ENCODE measurements at places on chromosomes 7 and 10.

- no peak for DNase-seq
These were observed 10.8 kb upstream of the JCAD start for GRCh38 chr10:30070001-30070685.

- DNase-seq, result no peak
These were observed 27.6 kb downstream of the SLC35G1 start for GRCh38 chr10:93921338-93921737.

- DNase-seq, result no peak
These were observed 8.2 kb upstream of the ACTA2 start for GRCh38 chr10:88960802-88961201.

- DNase-seq, result peak; percentile 21
These were observed 40.3 kb upstream of the ANK3 start for GRCh38 chr10:60430017-60430416.

DNA sequence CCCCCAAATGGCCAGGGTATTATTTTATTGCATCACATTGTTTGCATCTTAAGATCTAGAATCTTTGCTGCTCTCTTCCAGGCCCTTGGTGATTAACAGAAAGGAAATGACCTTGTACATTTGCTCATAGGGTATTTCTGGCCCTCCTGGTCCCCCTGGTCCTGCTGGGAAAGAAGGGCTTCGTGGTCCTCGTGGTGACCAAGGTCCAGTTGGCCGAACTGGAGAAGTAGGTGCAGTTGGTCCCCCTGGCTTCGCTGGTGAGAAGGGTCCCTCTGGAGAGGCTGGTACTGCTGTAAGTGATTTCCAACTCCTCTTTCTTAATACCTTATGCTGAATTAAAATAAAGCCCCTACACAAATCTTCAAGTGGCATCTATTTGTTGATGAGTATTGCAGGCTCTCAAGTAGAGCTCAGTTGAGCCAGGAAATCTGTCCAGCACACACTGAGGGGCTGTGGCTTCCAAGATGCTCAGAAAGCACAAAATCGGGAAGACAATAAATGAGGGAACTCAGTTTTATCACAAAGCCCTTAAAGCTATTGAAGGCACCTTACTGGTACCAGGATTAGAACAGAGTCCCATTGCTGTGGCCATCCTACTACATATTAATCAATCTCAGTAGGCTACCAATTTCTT, 28.2 kb downstream of the COL1A2 start:
- no peak for DNase-seq

DNA sequence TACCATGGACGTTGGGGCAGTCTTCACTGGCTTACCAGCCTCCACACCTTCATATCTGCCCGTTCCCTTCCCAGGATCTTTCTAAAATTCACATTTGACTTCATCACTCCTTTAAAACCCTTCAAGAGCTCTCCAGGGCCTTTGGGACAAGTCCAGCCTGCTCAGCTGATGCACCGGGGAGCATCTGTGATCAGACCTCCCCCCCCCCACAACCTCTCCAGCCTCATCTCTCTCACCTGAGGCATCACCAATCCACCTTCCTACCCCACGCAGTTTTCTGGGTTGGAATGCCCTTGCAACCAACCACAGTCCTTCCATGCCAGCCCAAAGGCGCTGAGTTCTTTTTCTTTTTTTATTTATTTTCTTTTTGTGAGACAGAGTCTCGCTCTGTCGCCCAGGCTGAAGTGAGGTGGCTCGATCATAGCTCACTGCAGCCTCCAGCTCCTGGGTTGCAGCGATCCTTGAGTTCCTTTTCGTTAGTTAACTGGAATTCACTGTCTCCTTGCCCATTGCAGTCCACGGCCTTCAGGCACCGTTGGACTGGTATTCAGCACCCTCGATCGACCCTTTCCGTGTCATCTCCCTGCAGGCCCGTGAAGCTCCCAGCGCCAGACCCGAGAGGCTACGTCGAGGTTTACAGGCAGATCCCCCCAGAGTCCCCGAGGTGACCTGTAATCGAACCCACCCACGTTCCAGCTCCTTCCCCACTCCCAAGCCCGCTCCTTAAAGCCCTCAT, 654 bp downstream of the ALKBH4 start:
- DNase-seq, result no peak

- no peak for DNase-seq
These were observed 49.0 kb downstream of the CCDC71L start for GRCh38 chr7:106611911-106612310.

DNA sequence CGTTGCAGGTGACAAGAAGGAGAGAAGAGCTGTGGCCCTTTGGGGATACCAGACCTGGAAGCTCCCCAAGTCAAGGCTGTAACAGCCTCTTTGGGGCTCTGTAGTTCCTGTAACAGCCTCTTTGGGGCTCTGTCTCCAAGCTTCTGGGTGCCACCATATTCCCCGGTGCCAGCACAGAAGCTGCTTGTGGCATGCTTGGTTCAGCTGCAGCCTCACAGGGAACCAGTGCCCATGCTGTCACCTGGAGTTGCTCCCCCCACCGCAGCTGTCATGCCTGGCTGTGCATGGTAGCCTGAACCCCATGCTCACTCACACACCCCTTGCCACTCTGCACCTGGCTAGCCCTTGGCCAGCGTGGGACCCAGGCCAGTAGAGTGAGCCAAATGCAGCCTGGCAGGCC, 109.1 kb downstream of the ELAPOR2 start:
- DNase-seq, result no peak

DNA sequence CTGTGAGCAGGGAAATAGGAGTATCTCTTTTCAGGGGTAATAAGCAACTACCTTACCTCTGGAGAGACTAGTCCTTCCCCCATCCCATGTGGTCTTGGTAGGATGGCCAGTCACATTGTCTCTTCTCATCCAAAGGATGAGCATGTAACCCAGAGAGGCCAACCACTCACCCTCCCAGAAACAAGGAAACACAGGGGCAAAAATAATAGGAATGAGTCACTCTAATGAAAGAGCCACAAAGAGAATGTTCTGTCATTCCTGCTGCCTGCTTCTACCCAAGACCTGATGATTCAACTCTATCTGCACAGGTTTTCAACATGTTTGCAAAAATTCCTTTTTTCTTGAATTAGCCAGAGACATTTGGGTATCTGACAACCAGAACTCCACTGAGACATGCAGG, 99.3 kb upstream of the NFE2L3 start:
- peak; percentile 57 for DNase-seq

DNA sequence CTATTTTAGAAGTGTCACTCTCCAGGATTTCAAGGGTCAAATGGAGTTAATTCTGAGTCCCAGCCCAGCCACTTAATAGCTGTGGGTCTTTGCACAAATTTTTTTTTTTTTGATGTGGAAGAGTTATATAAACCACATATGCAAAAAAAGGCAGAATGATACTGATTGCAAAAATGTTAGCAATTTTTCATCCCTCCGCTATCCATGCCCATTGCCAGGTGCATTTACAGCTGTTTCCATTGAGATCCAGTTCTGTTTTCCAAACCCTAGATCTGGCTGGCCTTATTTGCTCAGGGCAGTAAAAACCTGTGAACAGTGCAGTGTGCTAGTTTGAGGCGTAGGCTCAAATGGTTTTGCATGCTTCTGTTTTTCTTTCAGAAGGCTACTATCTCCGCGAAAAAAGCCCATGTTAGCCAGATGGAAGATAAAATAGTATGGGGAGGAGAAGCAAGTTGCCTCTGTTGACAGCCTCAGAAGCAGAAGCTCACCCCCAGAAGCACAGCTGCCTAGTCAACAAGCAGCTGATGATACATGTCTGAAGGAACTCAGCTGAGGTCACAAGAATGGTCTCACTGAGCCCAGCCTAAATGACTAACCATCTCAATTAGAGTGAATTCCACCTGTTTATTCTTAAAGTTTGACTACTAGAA, 997 bp upstream of the ZNF138 start:
- DNase-seq, result no peak

GRCh38 chr7:130669085-130669700, 645 bp upstream of the COPG2 start:
- DNase-seq, result no peak

GRCh38 chr7:84144935-84145334, 49.7 kb downstream of the SEMA3A start:
- no peak for DNase-seq

DNA sequence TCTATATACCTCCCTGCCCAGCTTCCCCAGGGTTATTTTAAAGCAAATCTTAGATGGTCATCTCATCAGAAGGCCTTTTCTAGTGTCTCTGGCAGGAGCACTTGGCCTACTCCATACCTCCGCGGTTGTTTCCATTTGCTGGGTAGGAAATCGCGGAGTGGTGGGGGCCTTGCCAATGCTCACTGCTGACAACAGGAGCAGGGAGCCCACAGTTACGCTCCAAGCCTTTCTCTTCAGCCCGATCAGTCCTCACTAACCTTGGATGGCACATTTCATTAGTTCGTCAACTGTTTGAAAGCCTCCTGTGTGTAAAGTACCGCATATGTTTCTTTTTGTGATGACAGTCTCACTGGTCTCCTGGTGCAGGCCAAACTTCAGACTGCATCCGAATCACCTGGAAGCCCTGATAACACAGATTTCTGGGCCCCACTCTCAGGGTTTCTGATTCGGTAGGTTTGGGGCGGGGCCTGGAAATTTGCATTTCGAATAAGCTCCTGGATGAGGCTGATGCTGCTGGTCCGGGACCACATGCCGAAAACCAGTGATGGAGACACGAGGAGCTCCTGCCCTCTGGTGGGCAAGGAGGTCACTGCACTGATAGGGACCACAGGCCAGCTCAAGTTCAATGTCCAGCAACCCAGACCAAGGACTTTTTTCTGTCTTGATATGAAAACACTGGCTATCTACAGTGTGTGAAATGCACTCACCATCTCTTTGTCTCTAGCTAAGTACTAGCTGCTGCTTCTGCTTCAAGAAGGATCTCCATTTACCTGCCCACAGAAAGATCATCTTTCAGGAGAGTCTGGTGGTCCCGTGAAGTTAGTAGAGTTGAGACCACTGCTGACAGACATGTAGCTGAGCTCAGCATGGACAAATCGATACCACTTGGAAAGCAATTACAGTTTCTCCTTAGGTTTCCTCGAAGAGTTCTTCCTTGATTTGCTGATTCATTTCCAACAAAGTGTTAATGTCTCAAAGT, 14.0 kb downstream of the LRGUK start:
- peak; percentile 53 for DNase-seq

DNA sequence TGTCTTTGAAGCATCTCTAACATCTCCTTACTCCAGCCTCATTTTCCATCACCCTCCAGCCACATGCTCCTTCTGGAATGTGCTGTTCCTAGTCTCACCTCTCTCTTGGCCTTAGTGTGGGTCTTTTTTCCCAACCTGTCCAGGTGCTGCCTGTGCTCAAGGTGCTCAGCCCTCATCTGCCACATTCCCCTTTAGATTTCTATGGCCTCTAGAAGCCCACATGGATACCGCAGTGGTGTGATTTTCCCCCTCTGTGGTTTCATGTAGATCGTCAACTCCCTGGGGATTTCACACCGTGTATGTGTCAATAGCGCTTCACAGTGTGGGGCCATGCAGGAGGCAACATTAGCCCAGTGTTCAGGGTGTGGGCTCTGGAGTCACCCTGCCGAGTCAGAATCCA, 32.5 kb downstream of the BMPER start:
- no peak for DNase-seq

DNA sequence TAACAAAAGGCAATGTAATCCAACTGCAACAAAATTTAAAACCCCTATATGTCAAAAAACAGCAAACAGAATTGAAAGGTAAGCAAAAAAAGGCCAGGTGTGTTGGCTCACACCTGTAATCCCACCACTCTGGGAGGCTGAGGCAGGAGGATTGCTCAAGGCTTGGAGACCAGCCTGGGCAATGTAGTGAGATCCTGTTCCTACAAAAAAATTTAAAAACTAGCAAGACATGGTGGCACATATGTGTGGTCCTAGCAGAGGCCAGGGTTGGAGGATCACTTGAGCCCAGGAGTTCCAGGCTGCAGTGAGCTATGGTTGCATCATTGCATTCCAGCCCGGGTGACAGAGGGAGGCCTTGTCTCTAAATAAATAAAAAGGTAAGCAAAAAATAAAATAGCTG, 212.1 kb upstream of the KLF14 start:
- no peak for DNase-seq

GRCh38 chr7:139973101-139974050, 89.4 kb downstream of the PARP12 start:
- DNase-seq, result no peak

DNA sequence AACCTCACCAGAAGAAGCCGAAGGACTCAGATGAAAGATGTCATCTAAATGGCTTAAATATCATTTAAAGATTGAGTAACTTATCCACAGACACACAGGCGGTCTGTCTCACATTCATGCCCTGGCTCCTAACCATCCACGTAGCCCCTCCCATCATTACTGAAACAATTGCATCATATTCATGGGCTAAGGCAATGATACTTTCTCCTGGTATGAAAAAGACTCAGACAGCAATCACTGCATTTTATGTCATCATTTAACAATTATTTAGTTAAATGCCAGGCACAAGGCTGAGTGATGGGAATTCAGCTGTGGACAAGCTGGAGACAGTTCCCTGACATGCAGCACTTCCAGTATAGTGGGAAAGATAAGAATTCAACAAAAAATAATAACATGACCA, 11.2 kb upstream of the TECTB start:
- DNase-seq, result no peak

DNA sequence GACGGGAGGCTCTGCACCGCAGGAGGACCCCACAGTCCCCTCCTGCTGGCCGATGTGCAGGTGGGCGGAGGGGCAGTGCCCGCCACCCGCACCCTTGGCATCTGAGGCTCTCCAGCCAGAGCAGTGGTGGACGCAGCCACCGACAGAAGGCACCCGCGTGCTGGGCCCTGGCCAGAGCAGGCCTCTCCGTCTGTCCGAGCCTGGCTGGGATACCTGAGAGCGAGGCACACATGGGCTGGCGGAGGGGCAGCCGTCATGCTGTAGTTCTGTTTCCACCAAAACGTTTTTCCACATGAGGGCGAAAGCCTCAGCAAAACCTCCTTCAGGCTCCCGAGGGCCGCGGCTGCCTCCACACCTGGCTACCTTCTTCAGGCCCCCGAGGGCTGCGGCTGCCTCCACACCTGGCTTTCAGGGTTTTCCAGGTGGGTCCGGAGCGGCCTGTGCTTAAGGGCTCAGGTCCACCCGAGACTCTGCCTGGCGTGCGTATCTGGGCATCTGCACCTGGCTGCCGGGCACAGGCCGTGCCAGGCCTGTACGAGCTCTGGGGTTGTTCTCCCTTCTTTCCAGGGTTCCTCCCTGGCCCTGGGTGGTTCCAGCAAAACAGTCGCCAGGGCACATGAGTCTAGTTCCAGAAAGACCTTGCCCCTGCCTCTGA, 115.5 kb downstream of the INPP5A start:
- no peak for DNase-seq

DNA sequence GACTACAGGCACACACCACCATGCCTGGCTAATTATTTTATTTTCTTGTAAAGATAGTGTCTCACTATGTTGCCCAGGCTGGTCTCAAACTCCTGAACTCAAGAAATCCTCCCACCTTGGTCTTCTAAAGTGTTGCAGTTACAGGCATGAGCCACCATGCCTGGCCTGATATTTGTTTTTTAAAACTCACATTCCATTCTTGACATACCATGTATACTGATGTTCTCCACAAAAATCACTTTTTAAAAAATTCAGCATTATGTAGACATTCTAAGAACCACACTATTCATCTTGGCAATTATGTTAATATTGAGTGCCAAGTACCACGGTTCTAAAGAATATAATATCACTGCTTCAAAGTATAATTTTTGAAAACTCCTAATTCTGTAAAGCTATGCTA, 43.5 kb downstream of the IDE start:
- DNase-seq, result no peak
